ENCODE measurements at places on chromosomes 12 and 14. TPM values are rescaled to one million over a fixed set of nuclear protein-coding genes. Genes with fewer than 3 reads are reported as not detected.

- no peak for DNase-seq
These were observed 6.1 kb downstream of the CARMIL3 start for GRCh38 chr14:24057867-24058259.

DNA sequence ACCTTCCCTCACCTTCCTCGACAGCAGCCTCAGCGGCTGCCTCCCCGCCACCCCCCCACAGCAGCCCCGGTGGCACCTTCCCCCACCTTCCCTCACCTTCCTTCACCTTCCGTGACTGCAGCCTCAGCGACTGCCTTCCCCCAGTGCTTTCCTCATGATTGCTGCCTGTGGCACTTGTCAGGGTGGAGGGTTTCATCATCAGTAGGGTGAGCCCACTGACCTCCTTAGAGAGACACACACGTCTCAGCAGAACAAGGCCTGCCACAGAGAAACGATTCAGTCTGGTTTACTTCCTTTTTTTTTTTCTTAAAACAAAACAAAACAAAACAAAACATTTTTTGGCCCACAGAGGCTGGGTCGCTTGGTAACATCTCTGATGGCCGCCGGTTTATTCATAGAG lies 75.0 kb downstream of the EP400 start:
- no peak for DNase-seq

Gene SLC6A12
- 0.12 TPM for total RNA-seq

Gene IAPP
- total RNA-seq, result 0.15 TPM

Gene CBLN3
- 0.25 TPM for total RNA-seq
